RWPE2 (cell line): ENCODE measurements at places on chromosomes 2 and 18.

- DNase-seq: no peak
Measured at GRCh38 chr2:204428675-204429074, 116.6 kb upstream of the PARD3B start.

GRCh38 chr18:9861157-9861556 lies 24.6 kb upstream of the TXNDC2 start:
- no peak for DNase-seq

- peak; percentile 69 for DNase-seq
Measured at GRCh38 chr2:18299423-18300212, 260.8 kb downstream of the RDH14 start.

GRCh38 chr2:106098081-106098480 lies 96.0 kb downstream of the UXS1 start:
- DNase-seq: no peak

- no peak for DNase-seq
Measured at GRCh38 chr2:217086038-217086522, 226.2 kb upstream of the TNP1 start.

GRCh38 chr2:160419776-160420505 lies 73.7 kb downstream of the RBMS1 start:
- DNase-seq: no peak

DNA sequence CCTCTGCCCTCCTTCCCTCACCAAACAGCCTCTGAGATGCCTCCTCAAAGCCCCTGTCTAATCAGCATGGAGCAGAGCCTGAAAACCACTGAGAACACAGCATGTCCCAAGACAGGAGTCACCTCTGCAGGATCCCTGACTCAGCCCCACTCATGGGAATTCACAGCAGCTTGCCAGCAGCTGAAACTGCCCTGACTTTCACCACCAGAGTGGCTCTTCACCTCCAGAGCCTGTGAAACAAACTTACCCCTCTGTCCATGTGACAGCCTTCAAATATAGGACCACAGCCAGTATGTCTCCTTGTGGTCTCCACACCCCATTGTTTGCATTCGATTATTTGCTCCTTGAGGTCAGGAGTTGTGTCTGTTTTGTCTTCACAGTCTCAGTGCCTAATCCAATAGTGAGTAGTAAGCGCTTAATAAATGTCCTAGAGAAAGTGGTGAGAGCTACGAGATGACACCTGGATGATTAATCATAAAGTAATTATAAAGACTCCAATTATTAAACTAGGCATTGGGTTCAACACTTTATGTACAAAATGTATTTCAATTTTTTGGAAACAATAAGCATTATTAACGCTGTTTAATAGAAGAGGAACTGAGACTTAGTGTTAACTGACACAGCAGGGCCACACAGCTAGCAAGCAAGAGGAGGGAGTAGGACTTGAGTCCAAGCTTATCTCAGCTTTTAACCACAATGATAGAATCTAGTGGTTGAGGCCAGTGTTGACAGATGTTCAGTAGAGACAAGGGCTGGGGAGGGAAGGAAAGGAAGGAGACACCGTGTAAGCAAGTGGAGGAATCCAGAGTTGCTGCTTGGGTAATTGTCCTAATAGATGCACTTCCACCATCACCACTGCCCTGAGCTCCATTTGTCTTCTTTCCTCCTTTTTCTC lies 358.7 kb upstream of the TNP1 start:
- no peak for DNase-seq

DNA sequence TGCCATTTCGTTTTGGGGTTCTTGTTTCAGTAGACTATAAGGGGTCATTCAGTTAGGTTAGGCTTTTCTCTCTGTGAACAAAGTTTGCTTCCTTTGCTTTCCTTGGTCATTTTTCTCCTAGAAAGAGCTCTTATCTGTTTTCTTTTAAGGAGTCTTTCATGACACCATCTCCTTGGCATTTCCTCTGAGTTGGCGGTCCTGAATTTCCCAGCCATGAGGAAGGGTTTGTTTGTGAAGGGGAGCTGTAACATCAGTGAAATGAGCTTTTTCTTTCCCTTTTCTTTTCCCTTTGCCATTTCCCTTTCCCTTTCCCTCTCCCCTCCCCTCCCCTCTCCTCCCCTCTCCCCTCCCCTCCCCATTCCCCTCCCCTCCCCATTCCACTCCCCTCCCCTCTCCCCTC lies 61.7 kb downstream of the MAP4K4 start:
- DNase-seq: no peak

DNA sequence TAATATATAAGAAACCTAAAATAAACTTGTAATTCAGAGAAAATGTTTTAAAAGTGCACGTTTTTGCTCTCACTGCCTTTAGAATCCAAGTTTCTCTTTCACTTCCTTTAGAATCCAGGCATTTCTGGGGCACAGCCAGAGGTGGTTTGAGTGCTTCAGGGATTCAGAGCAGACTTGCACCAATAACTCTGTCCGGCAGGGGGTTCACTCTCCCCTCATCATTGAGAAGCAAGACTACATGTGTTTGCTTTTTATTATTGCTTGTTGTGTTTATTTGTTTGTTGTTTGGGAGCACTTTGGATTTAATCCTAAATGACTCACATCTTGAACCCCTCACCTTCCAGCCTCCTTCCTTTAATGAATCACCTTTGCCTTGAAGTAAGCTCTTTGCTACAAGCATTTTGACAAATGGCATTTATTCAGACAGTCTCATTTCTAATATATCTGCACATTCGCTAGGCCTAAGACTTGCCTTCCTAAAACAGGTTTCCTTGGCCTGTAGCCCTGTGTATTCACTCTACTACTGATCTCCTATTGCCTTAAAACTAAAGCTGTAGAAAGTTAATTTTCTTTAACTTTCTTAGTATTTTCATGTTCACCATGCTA lies 233.5 kb upstream of the ATP5MC3 start:
- DNase-seq: no peak

DNA sequence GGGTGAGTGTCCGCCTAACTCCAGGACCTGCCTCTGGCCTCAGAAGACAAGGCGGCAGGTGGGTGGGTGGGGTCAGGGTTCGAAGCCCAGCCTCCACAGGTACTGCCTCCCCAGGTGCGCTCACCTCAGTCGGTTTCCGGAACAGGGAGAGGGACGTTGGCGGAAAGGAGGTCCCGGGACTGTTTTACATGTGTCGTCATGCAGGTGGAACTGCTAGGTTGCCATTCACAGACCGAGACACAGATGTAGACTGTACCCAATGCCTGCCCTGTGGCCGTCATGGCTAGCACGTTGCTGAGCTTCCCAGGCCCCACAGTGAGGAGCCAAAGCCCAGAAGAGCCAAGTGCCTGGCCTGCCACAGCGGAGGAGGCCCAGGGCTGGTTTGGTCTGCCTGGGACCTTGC lies 284.0 kb upstream of the HS6ST1 start:
- peak; percentile 23 for DNase-seq

GRCh38 chr18:28804512-28805202 lies 627.7 kb upstream of the CDH2 start:
- DNase-seq: no peak

- DNase-seq: no peak
Measured at GRCh38 chr2:168781191-168781817, 21.1 kb upstream of the NOSTRIN start.

- peak; percentile 76 for DNase-seq
Measured at GRCh38 chr2:85248773-85249509, 78.8 kb downstream of the TGOLN2 start.

DNA sequence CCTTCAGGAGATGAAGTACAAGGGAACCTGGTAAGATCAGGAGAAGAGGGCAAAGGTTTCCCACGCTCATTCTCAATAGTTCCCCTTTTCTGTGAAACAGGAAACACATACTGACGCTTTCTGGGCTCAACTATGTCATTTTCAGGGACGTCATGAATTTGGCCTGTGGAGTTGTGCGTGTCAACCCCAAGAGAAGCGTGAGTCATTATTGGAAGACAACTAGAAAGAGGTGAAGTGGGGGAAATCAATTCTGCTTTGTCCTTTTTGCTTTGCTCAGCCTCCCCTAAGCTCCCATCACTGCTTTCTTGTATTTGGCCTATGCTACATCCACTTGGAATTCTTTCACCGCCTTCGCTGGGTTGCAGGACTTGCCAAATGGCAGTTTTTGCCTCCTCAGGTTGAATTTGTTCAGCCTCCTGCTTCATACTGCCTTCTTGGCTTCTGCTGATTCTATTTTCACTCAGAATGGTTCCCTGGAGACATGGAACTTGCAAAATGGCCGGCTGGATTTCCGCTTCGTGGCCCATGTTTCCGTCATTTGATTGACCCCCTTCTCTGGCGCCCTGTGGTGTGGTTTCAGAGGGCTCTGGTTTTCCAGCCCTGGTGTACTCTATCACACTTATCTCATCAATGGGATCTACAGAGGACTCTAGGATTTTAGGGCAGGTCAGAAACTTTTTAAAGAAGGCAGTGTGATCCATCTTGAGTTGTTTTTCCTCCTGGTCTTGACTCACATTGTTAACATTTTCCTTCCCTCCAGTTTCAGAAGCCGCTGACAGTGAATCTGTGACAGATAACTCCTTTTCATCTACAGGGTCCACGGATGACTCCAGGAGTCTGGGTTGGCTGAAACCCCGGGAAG lies 93.3 kb downstream of the ALPK2 start:
- DNase-seq: no peak

GRCh38 chr2:230898016-230898712 lies 26.9 kb downstream of the GPR55 start:
- no peak for DNase-seq

DNA sequence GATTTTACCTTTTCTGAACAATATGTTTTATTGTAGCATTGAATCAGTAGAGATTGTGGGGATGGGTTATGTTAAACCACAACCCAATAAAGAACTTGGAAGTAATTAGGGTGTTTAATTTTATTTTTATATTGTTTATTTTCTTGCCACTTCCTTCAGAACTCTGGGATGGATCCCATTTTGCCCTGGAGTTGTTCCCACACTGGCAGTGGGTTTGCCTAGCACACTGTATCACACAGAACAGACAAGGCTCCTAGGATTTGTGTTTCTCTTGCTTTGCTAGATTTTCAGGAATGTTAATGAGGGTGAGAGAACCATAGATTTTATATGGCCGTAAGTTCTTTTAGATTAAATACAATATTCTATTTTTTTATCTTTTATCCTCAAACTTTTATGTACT lies 59.0 kb downstream of the TANK start:
- DNase-seq: no peak

- no peak for DNase-seq
Measured at GRCh38 chr18:51651761-51652160, 454.3 kb upstream of the MEX3C start.

DNA sequence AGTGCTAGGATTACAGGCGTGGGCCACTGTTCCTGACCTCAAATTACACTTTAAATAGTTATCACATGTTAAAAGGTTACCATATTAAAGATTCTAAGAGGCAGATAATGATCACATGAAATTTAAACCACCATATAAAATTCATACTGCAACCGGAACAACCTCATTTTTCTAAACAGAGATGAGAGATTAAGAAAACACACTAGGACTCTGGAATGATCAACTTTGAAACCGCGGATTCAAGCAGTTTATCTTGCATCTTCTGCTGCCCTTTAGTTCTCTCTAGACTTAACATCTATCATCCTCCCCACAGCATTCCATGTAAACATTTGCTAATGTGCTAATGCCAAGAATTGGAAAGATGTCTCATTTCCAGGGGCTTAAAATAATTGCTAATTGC lies 115.8 kb downstream of the PIGN start:
- DNase-seq: no peak

DNA sequence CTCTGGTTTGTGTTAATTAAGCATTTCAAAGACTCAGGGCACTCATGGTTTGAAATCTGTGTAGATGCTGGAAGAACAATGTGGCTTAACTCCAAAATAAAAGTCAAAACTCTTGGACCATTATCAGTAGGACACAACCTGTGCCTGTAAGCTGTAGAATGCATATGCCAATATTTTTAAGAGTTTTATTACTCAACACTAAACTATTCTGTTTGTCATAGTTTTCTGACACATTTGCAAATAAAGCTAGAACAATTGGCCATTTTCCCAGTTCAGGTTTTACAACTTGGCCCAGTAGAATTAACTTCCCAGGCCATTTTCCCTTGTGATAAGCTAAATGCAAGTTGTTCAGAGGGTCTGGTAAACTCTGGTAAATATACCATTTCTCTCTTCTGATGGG lies 713.1 kb downstream of the CBLN2 start:
- DNase-seq: no peak

DNA sequence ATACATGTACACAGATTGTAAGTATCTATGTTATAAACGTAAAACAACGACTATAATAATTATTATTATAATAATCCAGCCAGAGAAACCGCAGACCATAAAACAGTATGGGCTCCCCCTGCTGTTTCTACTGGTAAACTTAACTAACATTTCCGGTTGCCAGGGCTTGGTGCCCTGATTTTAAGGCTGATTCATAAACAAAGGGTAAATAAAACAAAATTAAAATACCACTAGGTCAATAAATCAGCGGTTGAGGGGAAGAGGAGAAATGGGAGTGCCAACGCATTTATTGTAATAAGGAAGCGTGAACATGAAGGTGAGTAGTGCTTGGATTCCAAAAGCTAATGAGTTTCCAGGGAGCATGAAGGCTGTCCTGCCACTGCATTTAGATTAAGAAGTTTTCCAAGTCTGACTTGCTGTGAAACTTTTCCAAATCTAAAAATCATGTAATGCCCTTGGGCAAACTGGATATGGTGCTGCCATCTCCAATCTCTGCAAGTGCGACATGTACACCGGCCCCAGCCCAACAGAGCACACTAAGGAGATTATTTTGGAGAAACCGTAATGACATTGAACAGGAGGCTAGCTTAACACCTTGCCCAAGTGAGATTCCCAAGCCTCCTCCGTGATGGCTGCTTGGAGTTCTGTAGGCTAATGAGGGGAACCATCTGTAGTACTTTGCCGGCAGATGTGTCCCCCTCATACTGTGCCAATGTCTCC lies 50.7 kb upstream of the HNRNPA3 start:
- DNase-seq: no peak

DNA sequence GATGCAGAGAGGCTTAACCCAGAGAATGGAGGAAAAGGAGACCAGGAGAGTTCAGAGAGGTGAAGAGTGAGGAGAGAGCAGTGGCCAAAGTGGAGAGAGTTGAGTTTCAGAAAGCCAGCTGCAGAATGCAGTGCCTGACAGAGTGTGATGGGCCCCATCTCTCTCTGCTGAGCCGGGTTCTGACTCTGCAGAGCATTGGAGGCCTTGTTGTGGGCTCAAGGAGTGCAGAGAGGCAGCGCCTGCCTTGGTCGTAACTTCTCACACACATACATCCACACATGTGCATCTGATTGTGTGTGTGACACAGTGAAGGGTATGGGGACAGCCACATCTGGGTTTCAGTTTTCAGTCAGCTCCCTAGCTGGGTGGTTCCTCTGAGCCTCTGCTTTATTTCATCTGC lies 58.8 kb downstream of the AGAP1 start:
- DNase-seq: no peak

- DNase-seq: no peak
Measured at GRCh38 chr2:40558761-40559160, 106.9 kb upstream of the SLC8A1 start.

DNA sequence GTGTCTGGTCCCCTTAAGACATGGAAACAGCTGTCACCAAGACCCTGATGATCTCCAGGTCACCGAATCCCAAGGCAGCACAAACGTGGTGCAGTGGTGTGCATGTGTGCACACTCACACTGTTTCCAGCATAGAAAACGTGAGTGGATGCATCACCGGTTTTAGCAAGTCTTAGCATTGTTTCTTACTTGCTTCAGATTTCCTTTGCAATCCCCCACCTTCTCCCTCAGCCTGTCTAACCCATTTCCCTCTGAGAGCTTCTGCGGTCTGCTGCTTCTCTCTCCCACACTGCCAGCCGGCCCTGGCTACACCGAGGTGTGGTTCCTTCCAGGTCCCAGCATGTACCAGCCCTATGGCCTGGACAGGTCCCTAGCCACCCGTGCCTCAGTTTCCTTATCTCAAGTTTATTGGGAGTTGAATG lies 343.4 kb upstream of the HS6ST1 start:
- DNase-seq: no peak

GRCh38 chr18:57581301-57581934 lies 5.1 kb downstream of the FECH start:
- no peak for DNase-seq

GRCh38 chr2:207758025-207758424 lies 11.7 kb downstream of the FZD5 start:
- DNase-seq: no peak
